ENCODE measurements at places on chromosomes 3 and 15.

DNA sequence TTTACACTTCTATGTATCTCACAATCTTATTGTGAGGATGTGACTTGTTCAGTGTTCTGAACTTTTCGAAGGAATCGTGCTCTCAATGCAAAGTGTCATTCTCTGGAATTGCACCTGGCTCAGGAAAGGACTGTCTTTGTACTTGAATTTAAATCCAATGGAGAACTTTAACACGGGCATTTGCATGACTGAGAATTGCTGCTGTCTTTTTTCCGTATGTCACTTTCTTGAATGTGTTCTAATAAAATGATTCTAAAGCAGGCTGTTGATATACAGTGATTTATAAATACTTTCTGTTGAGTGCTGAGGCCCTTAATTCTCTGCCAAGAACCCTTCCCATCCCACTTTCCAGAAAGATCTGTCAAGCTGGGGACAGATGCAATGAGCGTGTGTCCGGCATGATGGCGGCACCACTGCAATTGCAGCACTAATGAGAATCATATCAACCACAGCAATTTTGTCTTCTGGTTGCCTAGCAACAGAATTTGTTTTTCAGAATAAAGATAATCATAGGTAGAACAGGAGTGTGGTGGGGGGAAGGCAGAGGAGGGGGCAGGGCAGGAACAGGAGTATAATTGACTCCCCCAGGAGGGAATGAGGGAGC lies 210.6 kb upstream of the UMPS start:
- no peak for DNase-seq

DNA sequence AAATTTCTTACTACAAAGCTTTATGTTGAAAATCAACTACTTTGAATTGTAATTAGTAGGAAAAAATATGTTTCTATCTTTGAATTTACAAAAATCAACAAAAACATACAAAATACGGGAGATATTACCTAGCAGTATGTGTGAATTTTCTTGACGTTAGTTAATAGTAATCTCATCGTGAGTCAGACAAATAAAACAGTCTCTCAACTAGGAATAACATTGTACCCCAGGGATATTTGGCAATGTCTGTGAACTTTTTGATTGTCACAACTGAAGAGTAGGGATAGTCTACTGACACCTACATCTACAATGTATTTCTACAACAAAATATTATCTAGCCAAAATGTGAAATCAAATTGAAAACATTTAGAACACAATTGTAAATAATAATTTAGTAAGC lies 250.3 kb downstream of the POLQ start:
- no peak for DNase-seq

DNA sequence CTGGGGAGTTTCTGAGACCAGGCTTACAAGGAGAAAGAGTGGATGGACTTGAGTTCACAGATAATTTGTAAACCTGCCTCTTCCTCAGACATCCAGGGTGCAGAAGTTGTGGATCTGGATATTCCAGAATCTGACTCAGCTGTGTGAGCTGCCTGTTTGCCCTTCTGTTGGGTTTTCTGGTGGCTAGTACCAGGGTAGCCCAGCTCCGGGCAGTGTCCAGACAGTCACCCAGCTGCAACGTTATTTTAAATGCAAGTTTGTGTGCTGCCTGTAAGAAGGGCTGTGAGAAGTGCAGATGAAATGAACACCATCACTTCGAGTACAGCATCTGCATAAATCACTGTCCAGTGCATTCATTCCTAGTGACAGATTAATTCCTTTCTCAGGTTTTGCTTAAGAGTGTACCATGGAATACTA lies 1053.0 kb downstream of the TUSC7 start:
- DNase-seq, result no peak

GRCh38 chr3:71651625-71652024 lies 68.1 kb upstream of the FOXP1 start:
- DNase-seq, result no peak

GRCh38 chr15:96737408-96737807 lies 406.9 kb downstream of the NR2F2 start:
- DNase-seq, result no peak

DNA sequence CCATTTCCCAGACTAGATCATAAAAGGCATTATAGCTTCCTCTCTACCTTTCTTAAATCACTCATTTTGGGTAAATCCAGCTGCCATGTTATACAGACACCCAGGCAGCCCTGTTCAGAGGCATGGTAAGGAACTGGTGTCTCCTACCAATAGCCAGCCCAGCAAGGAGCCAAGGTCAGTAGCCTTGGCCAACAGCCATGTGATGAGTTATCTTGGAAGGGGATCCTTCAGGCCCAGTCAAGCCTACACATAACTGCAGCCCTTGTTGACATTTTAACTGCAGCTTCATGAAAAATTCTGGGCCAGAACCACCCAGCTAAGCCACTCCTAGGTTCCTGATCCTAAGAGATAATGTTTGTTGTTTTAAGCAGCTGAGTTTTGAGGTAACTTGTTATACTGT lies 29.0 kb upstream of the ZMAT3 start:
- no peak for DNase-seq

DNA sequence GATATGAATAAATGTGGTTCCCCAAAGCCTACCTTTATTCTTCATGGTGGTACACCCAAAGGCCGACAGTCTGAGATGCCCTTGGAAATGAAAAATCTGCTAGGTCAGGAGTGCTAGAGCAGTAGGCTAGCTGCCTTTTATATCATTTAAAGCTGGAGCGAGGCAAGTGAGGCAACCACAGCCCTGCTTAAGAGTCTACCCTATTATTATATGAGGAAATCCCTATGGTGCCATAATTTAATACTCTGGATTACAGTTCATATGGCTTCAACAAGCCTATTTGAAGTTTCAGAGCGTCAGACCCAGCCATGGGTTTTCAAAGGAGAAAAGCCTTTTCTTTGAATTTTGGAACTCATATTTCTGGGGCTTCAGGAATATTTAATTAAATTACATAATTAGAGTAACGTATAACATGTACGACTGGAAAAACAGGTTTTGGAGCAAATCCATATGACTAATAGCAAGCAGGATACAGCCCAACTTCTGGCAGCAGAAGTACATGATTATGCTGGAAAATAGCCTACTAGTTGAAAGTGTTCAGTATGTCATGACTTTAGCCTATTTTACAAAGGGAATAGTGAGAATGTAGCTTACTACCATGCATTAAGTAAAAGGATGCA lies 18.0 kb upstream of the SLTM start:
- no peak for DNase-seq

GRCh38 chr3:158470944-158471638 lies 99.9 kb upstream of the MLF1 start:
- no peak for DNase-seq

DNA sequence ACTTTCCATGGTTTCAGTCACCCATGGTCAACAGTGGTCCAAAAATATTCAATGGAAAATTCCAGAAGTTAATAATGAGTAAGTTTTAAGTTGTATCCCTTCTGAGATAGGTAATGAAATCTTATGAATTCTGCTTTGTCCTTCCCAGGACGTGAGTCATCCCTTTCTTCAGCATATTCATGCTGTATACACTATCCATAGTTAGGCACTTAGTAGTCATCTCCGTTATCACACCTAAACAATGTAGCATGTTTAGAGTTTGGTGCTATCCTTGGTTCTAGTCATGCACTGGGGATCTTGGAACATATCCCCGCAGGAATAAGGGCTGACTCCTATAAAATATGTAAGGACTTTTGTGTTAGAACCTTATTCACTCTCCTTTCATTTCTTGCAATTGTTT lies 153.2 kb downstream of the UNC13C start:
- DNase-seq, result no peak

DNA sequence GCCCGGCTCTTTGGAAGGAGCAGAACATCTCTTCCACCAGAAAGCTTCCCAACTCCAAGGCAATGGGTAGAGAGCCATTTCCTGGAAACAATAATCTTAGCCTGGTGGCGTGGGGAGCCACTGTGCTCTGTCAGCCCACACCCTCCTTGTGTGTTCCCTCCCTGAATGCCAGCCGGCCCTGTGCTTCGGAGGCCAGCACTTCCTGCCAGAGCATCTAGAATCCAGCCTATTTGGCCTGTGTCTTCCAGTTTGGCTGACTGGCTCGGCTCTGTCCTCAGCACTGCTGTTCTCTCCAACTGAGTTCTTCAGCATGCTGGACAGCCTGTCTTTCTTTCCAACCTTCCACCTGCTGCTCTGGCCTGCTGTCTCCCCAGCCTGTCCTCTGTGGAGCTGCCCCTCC lies 349.3 kb downstream of the MFSD1 start:
- DNase-seq, result no peak

DNA sequence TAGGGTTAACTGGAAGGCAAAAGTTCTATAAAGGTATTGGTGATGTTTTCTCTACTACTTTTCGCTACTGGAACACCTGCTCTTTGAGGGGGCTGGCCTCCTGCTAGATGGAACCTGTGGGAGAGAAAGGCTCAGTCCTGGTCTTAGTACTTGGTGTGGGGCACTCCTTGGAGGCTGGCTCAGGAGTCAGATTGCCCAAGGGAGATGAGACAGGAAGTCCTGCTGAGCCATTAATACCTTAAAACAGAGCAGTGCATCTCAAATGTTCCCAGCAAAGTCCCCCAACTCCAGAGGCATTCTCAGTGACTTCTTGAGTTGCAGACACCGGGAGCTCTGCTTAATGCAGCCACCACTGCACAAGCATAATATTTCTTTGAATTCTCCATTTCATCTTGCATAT lies 3.1 kb upstream of the ADAMTSL3 start:
- no peak for DNase-seq

DNA sequence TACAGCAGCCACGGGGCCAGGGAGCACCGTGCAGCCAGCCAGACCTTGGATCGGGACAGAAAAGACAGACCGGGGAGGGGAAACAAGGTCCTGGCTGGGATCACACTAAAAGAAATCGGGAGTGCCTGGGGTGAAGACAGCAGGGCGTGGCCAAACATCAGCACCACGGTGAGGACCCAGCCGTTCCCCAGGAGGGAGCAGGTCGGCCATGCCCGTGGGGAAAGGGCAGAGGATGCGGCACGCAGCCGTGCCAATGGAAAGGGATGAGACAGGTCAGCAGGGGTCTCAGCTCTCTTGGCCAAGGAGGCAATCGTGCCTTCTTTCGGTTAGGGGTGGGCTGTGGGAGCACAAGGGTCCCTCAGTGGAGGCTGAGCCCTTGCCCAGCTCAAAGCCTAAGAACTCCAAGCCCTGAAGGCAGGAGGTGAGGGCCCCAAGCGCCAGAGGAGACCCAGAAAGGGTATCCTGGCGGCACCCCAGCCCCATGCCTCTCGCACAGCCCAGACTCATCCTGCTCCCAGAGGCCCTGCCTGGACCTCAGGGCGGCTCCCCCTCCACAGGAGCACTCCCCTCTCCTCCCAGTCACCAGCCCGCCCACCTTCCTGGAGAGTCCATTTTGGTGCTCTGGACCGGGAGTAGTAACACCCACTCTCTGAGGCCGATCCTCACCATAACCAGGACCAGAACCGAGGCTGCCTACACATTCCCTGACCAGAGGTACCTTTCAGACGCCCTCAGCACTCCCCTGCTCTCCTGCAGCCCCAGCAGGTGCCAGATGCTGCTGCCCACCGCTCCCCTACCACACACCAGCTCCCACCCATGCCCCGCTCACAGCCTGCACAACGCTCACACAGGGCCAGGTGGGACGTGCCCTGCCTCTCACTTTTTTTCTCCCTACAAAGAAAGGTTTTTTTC lies 23.2 kb upstream of the OCA2 start:
- DNase-seq, result no peak

DNA sequence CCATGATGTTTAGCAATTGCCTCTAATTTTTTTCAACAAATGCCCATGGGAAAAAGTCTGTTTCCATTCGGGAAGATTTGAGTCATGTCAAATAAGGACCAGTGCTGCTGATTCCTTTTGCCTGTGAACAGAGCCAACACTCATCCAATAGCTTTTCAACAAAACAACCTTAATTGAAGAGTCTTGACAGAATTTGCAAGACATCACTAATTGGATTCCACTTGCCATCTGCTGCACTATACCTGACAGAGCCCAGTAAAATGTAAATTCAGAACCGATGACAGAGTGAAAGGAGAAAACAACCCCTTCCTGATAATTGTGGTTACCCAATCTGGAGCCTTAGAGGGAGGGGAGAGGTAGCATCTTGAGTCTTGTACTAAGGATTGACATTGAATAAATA lies 426.7 kb downstream of the AGBL1 start:
- no peak for DNase-seq

DNA sequence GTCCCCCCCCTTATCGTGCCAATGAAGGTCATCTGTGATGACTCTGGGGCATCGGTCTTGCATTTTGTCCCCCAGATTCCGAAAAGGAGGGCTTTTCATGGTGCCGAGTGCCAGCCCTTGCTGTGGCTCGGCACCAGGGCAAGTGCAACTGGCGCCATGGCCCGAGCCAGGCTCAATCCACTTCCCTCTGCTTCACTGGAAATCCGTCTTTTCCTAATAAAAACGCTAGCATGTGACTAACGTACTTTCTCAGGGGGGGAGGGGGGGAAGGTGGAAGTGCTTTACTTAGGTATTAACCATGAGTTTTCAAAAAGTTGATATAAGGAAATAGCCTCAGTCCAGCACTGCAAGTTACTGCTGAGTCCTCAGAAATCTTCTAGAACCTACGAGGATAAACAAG lies 20.5 kb downstream of the TRPM1 start:
- peak; percentile 42 for DNase-seq

GRCh38 chr3:57864853-57865252 lies 108.7 kb downstream of the SLMAP start:
- no peak for DNase-seq

DNA sequence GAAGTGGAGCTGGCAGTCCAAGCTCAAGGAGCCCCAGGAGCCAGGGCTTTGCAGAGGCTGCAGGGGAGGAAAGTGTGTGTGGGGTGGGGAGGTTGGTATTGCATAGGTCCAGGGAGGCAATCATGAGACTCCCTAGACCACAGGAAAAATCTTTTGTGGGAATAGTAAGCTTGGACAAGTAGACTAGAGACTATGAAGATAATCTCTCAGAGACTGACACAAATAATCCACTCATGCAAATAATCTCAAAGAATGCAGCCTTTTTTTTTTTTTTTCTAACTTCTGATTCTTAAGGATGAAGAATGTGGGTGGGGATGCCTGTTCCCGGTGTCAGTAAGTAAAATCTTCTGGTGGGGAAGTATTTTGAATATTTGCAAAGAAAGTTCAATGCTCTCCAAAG lies 113.7 kb downstream of the GREM1 start:
- no peak for DNase-seq

GRCh38 chr3:42290966-42291714 lies 25.2 kb upstream of the CCK start:
- no peak for DNase-seq

DNA sequence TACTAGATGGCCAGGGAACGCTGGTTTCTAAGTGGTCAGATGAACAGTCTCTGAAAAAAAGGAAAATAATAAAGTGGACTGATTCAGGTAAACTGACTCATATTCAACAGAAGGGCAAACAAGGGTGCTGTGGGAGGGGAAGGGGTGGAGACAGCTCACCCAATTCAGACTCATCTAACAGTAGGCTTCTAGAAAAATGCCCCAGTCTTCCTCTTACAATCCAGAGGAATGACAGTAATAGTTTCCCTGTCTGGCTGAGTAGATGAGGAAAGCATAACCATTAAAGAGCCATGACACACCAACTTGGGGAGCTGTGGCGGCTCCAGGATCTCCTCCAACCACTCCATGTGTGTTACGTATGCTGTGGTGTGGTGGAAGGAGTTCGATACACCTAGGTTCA lies 231.4 kb upstream of the UMPS start:
- DNase-seq, result no peak

- no peak for DNase-seq
Measured at GRCh38 chr3:56115199-56115598, 353.1 kb downstream of the ERC2 start.

- no peak for DNase-seq
Measured at GRCh38 chr3:99544786-99545281, 93.6 kb upstream of the COL8A1 start.

Measured in RPMI8226 (cell line).